ENCODE measurements at places on chromosomes 6 and 20. TPM values are rescaled to one million over a fixed set of nuclear protein-coding genes. Genes with fewer than 3 reads are reported as not detected.

DNA sequence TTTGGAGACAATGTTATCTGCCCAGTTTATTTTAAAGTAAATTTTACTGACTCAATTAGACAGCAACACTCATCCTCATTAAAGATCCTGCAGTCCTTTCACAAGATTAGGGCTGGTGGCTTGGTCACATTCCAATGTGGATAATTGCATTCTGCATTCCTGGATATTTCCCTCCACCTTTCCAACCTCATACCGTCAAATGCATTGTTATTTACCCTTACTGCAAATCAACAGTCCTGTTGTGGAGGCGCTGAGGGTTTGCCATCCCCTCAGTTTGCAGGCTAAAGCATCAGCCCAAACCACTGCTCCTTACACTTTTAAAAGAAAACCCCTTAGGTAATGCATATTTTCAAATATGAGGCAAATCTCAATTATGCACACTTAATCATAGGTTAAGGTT lies 5.4 kb downstream of the CITED2 start:
- H3K27me3 ChIP-seq, result no peaks in the 10 kb centered on the region
- DNase-seq, result no peak
- no peaks in the 10 kb centered on the region for H3K36me3 ChIP-seq
- H3K4me3 ChIP-seq, result no peak overlapping the region

DNA sequence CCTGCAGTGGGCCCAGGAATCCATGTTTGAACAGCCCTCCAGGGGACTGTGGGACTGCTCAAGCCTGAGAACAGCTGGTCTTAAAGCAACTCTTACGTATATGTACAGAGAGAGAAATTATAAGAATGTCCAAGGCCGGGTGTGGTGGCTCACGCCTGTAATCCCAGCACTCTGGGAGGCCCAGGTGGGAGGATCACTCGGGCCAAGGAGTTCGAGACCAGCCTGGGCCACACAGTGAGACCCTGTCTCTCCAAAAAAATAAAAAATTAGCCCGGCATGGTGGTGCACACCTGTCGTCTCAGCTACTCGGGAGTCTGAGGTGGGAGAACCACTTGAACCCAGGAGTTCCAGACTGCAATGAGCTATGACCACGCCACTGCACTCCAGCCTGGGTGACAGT lies 134.0 kb downstream of the DTNBP1 start:
- no peak overlapping the region for H3K27ac ChIP-seq
- H3K27me3 ChIP-seq, result no peaks in the 10 kb centered on the region
- peaks cover 10% of the 10 kb centered on the region for H3K36me3 ChIP-seq
- no peaks in the 10 kb centered on the region for H3K4me1 ChIP-seq
- no peak for DNase-seq

DNA sequence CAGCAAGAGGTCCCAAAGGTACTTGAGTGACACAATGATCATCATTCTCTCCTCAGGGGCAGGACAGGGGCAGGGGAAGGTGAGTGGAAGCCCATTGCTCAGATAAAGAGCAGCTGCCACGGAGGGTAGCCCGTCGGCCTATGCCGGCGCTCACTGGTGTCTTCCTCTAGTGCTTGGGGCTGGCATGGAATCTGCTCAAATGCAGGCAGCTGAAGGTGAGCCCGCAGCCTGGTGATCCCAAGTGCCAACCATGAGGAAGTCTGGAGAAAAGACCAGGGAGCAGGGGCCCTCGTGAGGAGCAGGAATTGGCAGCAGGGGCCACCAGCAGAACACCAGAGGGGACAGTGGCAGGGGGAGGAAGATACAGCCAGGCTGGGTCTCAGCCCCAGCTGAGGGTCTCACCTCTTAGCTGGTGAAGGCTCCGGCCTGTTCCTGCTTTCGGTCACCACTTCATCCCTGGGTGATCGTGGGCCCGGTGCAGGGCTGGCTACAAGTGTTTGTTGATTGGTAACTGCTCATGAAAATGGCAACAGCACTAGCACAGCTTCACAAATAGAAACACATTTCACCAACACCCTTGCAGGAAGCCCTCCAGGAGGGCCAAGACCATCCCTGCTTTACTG lies 24.7 kb downstream of the RBCK1 start:
- H3K27ac ChIP-seq, result peak overlapping the region; percentile 12
- H3K4me1 ChIP-seq, result peaks cover 41% of the 10 kb centered on the region
- no peak for DNase-seq
- H3K4me3 ChIP-seq, result no peak overlapping the region
- peaks cover 23% of the 10 kb centered on the region for H3K36me3 ChIP-seq

DNA sequence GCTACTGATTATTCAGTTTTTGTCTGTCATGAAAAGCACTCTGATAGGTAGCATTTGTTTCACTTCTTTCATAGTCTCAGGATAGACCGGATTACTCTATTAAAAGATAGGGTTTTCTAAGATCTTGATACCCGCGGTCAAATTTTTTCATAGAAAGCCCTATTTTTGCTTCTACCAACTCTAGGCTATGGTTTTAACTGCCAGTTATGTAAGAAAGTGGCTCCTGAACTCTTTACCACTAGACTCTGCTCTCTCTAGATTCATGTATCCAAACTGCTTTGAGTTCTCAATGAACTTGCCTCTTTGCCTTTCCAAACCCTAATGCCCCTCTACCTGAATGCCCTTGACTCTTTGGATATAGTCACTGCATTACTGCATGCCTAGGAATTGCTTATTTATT lies 70.3 kb downstream of the HIVEP1 start:
- no peaks in the 10 kb centered on the region for H3K27me3 ChIP-seq
- H3K36me3 ChIP-seq, result no peaks in the 10 kb centered on the region
- H3K27ac ChIP-seq, result no peak overlapping the region
- DNase-seq, result no peak

Gene NANP
- total RNA-seq, result 2.0 TPM

Gene SGK1
- total RNA-seq, result 14.3 TPM

DNA sequence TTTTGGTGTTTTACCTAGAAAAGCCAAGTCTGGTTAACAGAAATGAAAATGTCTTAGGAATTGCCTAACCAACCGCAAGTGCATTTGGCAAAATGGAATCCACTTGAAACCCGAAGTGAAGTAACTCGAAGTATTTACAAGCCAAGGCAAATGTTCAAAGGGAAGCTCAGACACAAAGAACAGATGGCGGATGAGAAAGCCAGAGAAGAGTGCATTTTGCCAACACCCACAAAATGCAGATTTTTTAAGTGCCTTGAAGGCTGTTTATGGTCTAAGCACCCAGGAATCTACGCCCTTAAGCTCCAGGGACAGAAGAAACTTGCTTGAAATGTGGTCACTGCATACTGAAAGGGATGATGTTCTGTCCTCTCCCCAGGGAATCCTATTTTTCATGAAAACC lies 70.0 kb upstream of the TBXT start:
- H3K4me1 ChIP-seq, result peaks cover 3% of the 10 kb centered on the region
- no peaks in the 10 kb centered on the region for H3K27me3 ChIP-seq
- no peak overlapping the region for H3K27ac ChIP-seq
- no peaks in the 10 kb centered on the region for H3K36me3 ChIP-seq
- no peak overlapping the region for H3K4me3 ChIP-seq

GRCh38 chr6:42440778-42441696 lies 10.7 kb downstream of the TRERF1 start:
- H3K36me3 ChIP-seq, result no peaks in the 10 kb centered on the region
- H3K4me1 ChIP-seq, result peaks cover 75% of the 10 kb centered on the region
- H3K27me3 ChIP-seq, result no peaks in the 10 kb centered on the region
- H3K27ac ChIP-seq, result peak overlapping the region; percentile 37

DNA sequence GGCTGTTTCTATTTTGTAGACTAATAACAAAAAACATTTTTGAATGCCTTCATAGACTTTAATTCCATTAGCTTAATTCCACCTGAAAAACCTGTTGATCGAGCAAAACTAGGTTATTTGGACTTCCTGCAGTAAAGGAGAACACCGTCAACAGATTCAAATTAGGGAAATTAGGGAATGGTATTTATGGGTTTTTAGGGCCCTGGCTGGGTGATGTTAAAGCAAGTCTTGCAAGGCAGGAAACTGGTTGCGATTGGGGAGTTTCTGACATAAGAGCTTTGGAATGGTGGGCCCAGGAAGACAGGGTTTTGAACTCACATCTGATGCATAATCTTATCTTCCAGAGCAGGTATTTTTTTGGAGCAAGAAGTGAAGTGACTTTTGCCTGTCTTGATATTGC lies 40.1 kb upstream of the TFAP2C start:
- no peaks in the 10 kb centered on the region for H3K27me3 ChIP-seq
- no peaks in the 10 kb centered on the region for H3K36me3 ChIP-seq
- H3K4me1 ChIP-seq, result no peaks in the 10 kb centered on the region
- no peak for DNase-seq
- no peak overlapping the region for H3K27ac ChIP-seq
- no peak overlapping the region for H3K4me3 ChIP-seq

DNA sequence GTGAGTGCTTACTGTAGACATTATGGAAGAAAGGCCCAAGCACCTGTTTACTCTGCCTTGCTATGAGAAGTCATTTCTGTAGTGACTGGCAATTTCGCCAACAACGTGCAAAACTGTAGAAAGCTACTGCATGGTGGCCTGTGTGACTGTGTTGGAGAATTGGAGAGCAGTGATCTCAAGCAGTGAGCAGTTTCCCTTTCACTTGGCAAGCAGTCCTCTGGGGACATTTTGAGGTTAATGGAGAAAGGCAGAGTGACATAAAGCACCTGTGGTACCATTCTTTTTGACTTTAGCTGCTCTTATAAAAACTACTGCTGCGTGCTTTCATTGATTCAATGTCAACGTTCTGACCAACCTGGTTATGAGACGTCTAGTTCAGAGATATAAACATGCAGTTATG lies 382.6 kb upstream of the JAG1 start:
- no peak for DNase-seq
- H3K36me3 ChIP-seq, result no peaks in the 10 kb centered on the region
- H3K27me3 ChIP-seq, result no peaks in the 10 kb centered on the region

Gene RBPJL
- total RNA-seq, result not detected

GRCh38 chr6:46719099-46719498 lies 16.1 kb downstream of the PLA2G7 start:
- H3K4me1 ChIP-seq, result no peaks in the 10 kb centered on the region
- no peaks in the 10 kb centered on the region for H3K36me3 ChIP-seq
- no peak overlapping the region for H3K4me3 ChIP-seq
- peaks cover 5% of the 10 kb centered on the region for H3K27me3 ChIP-seq
- DNase-seq, result no peak

DNA sequence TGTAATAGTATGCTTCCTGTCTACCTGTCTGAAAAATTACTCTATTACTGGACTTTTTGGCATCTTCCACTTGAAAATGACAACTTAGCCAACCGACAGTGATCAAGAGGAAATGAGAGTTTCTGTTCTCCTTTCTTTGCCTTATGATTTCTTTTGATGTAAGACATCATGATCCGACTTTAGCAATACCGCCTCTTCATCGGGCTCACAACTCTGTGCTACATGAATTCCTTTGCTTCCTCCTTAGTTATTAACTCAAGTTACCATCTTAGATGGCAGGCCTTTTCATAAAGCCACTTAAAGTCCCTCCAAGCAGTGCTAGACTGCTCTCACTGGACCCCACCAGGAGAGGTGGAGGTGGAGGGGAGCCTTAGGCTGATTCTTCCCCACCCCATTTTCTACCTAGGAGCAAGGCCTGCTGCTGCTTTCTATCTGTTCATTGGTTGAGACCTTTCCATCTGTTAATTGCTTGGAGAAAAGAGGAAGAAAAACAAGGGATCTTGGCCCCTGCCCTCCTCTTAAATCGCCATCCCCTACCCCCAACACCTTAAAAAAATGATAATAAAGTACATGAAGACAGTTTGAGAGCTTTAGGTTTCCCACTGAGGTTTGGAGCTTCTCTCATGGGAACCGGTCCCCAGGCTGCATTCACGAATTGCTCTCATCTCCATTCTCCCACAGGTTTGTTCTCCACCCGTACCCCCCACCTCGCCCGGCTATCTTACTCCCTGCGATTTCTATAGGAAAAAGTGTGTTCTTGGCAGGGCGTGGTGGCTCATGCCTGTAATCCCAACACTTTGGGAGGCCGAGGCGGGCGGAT lies 21.6 kb upstream of the MCM3 start:
- H3K27me3 ChIP-seq, result no peaks in the 10 kb centered on the region
- H3K27ac ChIP-seq, result peak overlapping the region; percentile 59
- peaks cover 78% of the 10 kb centered on the region for H3K4me1 ChIP-seq
- H3K4me3 ChIP-seq, result no peak overlapping the region
- no peak for DNase-seq

DNA sequence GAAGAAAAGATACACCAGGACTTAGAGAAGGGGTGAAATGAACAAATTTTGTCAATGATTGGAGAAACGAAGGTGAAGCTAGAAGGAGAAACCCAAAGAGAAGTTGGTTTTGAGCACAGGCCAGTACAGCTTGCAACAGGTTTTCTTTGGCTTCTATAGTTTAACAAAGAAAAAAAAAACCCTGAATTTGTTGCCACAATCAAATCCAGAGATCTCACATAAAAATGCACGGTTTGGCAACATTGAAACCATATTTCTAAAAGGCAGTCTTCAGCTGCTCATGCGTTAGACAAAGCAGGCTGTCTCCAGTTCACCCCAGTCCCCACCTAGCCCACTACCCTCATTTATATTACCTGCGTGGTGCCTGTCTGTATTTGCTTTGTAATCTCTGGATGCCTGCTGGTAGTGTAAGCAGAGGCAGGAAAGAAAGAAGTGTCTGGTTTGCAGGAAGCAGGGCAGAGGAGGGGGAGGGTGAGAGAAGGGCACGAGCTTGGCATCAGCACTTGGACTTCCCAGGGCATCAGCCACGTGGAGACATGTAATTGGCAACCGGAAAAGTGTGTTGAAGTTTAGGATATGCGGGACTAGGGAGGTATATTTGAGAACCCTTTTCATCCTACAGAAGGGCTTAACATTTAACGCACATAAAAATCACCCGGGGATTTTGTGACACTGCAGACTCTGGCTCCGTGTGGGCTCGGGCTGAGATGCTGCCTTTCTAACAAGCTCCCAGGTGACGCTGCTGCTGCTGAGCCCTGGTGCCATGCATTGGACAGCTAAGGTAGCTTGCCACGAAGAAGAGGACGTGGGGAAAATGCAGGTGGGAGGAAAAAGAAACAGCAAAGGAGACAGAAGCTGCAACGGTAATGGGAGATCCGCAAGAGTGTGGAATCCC lies 14.4 kb downstream of the PFDN4 start:
- H3K4me3 ChIP-seq, result no peak overlapping the region
- H3K27ac ChIP-seq, result no peak overlapping the region
- no peak for DNase-seq
- H3K27me3 ChIP-seq, result no peaks in the 10 kb centered on the region
- no peaks in the 10 kb centered on the region for H3K36me3 ChIP-seq

Gene IYD
- not detected for total RNA-seq

Gene BMP7
- not detected for total RNA-seq
